Pulmonary artery endothelial cell (primary cell): ENCODE measurements at places on chromosomes 7 and 10. TPM values are rescaled to one million over a fixed set of nuclear protein-coding genes. Genes with fewer than 3 reads are reported as not detected.

DNA sequence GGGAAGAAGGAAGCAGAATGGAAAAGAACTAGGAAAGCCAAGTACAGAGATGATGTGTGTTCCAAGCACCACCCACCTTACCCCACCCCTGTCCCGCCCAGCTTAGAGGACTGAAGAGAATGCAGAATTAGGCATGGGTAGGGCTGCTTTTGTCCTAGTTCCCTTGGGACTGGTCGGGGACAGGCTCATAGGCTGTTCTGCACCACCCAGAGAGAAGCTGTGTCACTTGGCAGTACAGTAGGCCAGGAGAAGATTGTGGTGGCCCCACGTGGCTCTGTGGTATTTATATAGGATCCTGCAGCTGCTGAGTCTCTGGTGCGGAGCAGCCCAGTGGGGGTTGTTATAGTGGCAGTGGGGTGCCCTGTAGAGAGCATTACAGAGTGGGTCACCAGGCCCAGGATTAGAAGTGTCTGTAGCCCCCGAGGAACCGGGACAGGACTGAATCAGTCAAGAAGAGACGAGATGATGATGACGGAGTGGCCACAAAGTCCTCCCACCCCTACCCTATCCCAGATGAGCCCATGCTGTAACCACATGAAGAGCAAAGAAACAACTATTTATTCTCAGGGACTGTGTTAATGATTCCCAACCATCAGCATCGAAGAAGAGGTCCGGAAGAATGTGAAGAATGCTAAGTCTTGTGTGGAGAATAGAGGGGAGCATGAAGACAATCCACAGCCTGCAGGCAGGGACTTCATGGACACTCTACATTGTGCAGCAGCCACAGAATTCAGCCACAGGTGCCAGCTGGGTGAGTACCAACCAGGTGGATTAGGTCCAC is 88.9 kb downstream of the C1GALT1 start:
- no peak for DNase-seq

The TAS2R3 gene
- total RNA-seq: 0.46 and 1.3 TPM in 2 replicates

DNA sequence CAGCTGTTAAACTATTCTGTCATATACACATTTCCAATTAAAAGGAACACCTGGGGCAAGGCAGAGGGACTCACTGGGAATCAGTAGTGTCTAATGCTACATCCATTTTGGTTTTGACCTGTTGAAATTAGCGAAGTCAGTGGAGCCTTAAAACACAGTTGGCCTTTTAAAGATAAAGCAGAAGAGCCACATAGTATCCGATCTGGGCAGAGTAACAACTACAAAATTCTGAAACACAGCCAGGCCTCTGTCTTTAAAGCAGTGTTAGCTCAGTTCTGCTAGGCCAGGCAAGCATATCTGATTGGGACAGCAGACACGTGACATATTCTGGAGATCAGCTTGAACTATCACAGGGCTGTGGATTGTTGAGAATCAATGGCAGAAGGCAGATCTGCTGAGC is 117.5 kb upstream of the WNT16 start:
- DNase-seq: no peak

- no peak for DNase-seq
Measured at GRCh38 chr7:99837649-99838361, 10.0 kb downstream of the CYP3A43 start.

The CFAP69 gene
- 1.8 and 3.6 TPM in 2 replicates for total RNA-seq

DNA sequence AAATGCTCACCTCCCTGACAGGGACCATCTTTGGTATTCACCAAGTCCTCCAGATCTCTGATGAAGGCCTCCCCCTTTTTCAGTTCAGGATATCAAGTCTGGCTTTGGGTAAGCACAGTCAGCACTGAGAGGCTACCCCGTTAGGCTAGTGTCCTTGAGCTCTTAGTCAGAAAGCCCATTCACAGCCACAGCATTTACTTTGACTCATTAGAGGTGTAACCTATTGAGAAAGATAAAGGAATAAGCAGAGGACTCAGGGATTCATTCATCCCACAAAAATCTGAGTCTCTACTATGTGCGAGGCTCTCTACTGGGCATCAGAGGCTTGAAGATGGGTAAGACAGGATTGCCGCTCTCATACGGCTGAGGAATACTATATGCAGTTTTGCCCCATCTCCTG is 14.0 kb upstream of the RAMP3 start:
- DNase-seq: no peak

DNA sequence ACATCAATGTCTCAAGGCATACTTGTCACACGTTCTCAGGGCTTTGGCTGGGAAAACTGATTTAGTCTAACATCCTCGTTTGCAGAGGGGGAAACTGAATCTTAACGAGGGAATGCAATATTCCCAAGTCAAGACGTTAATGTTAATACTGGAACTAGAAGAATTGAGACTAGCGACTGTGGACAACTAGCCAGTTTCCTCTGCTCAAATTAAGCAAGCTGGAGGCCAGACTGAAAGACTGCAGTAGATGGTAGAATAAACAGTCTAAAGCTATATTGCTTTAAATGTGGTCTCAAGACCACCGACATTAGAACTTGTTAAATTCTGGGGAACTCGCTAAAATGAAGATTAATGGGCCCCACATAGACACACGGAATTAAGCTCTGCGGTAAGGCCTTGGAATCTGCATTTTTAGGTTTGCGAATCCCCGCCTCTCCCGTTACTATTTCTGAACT is 639 bp upstream of the TFAM start:
- DNase-seq: peak; percentile 5

The ACSM6 gene
- not detected in 2 replicates for total RNA-seq

DNA sequence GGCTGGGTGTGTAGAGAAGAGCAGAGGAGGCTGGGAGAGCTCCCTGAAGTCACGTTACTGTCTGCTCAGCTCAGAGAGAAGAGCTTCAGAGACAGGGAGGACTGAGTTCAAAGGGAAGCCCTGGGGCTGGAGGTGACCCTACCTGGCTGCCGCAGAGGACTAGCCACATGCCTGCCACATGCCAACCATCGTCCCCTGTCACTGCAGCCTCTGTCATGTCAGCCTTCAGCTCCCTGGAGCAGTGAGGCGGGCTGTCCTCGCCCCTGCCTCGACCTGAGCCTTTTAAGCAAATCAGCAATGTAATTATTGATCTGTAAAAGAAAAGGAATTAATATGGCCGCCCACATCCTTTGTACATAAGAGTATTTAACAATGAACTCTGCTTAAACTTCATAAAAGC is 89.3 kb upstream of the RET start:
- no peak for DNase-seq

DNA sequence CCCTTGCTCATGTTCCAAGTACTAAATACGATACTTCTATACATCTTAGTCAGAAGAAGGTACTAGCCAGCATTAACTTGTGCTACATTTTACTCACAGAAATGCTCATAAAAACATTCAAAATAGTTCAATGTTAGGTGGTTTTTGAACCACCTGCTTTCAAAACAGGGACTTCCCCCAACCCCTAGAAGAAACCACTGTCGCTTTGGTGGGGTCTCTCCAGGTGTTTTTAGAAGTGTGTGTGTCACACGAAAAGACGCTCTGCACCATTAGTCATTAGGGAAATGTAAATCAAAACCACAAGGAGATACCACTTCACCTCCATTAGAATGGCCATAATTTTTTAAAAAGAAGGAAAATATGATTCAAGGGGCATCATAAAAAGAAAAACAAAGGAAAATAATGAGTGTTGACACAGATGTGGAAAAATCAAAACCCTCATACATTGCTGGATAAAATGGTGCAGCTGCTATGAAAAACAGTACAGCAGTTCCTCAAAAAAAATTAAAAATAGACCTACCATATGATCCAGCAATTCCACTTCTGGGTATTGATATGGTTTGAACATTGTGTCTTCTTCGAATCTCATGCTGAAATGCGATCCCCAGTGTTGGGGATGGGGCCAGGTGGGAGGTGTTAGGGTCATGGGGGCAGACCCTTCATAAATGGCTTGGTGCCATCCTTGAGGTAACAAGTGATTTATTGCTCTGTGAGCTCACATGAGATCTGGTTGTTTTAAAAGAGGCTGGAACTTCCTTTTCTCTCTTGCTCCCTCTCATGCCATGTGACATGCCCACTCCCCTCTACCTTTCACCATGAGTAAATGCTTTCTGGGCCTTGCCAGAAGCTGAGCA is 74.2 kb downstream of the MALSU1 start:
- no peak for DNase-seq

GRCh38 chr7:39683216-39683845 is 60.0 kb downstream of the RALA start:
- peak; percentile 45 for DNase-seq

DNA sequence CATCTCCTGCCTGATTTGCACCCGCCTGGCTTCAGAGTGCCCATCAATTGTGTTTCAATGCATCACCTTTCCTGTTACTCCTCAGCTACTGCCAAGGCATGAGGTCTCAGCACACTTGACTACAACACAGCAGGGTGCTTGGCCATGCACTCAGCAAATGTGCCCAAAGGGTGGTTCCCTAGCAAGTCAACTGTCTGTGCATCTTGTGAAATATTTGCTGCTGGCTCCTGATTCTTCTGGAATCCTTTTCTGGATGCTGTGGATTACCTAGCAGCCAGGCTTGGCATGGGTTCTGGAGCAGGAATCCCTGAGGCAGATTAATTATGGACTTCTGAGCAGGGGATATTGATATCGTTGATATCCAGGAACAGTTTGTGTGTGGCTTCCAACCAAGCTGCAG is 662.6 kb upstream of the MGMT start:
- no peak for DNase-seq

DNA sequence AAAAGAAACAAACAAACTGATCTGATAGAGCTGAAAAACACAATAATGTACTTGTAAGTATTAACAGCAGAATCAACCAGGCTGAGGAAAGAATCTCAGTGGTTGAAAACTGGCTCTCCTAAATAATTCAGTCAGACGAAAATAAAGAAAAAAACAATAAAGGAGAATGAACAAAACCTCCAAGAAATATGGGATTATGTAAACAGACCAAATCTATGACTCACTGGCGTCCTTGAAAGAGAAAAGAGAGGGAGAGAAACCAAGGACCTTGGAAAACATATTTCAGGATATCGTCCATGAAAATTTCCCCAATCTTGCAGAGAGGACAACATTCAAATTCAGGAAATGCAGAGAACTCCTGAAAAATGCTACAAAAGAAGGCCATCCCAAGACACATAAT is 62.9 kb downstream of the FBXL13 start:
- DNase-seq: no peak

DNA sequence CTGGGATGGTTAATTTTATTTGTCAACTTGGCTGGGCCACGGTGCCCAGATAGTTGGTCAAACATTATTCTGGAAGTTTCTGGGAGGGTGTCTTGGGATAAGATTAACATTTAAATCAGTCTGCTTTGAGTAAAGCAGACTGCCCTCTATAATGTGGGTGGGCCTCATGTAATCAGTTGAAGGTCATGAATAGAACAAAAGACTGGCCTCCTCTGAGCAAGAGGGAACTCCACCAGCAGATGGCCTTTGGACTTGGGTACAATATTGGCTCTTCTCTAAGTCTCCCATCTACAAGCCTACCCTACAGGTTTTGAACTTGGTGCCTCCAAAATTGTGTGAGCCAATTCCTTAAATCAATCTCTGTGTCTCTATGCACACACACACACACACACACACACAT is 61.8 kb downstream of the PLXNA4 start:
- DNase-seq: no peak

The C10orf88 gene
- total RNA-seq: 19.3 and 24.5 TPM in 2 replicates

DNA sequence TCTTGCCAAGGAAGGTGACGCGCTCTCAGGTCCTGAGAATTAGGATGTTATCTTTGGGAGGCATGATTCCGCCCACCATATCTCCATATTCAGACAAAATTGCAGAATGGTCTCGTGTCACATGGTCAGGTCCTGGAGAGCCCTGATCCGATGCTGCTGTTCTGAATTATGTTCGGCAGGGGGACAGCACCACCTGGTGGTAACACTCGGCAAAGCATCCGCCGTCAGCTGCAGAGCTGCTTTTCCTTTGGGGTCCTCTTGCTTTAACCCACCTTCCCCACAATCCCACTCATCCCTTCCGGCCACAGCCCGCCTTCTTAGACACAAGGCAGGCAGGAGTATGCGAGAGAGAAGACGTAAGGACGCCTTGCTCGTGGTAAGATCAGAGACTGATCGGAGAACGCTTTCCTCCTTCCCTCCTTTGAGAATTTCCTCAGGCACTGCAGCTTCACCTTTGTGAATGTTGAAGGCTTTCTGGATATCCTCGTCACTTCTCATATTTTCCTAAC is 327.8 kb upstream of the C7orf33 start:
- DNase-seq: no peak

GRCh38 chr10:14971867-14972448 is 12.8 kb downstream of the MEIG1 start:
- no peak for DNase-seq

DNA sequence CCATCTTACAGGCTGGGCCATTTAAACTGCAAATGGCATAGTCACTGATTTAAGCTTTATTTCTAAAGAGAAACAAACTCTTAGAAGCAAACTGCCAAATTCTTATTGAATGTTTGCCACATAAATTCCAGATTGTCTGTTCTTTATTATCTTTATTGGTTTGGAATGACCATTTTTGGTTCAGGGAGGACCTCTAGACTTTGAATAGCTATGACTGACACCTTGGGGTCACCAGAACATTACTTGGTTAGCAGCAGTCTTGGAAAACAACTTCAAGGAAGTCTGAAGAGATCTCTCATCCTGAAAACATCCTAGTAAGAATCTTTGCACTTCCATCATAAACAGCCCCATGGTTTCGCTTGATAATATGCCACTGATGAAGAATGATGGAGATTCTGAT is 197.1 kb downstream of the SUGCT start:
- no peak for DNase-seq

GRCh38 chr10:49632406-49633317 is 18.8 kb downstream of the CHAT start:
- no peak for DNase-seq

The PPP1R9A gene
- 4.1 and 9.3 TPM in 2 replicates for total RNA-seq

DNA sequence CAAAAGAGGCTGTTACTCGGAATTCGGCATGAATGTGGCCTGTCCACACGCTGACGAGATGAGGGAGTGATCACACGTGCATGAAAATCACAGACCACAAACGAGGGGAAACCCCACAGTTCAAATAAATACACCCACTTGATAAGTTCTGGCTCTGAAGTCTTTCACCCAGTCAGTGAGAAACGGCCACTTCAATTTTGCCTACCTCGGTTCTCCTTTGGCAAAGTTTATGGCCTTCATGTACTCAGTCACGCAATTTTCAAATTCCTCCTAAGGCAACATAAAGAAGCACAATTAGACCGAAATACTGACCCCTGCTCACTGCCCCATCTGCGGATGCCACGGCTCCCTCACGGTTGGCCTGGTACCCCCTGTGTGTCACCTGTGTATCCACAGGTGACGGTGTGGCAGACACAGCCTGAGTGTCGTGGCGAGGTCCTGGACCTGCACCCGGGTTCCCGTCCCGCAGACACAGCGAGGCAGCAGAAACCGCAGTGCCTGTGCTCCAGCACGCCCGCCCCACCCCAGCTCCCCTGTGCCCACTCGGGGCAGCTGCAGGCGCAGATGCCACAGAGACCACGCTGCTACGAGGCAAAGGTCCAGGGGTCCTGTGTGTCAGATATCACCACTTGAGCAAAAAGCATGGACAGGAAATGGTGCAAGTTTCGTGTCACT is 1.4 kb downstream of the CFAP46 start:
- no peak for DNase-seq

The AKR1D1 gene
- total RNA-seq: not detected in 2 replicates

DNA sequence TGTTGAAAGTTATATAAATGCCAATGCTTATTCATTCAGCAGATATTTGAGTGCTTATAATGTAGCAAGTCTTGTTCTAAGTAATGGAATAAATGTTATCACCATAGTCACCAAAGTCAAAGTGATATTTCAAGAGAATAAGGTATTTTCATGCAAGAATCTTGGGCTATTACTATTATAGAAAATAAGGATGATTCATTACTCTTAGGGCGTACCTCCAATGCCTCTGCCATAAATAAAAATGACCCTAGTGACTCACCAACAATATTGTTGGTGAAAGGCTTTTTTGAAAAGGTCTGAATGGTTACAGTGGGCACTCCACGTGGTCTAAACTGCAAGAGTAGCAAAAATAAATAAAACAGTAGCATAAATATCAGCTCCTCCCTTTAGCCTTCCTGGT is 68.4 kb downstream of the RALA start:
- no peak for DNase-seq
